DND-41 (cell line): ENCODE measurements at places on chromosomes 3 and 15.

- DNase-seq: no peak
Measured at GRCh38 chr3:53239800-53240199, 16.0 kb downstream of the TKT start.

- no peak for DNase-seq
Measured at GRCh38 chr3:141108039-141108438, 56.9 kb downstream of the SPSB4 start.

GRCh38 chr3:168888781-168889180, 774.7 kb downstream of the MECOM start:
- DNase-seq: no peak

GRCh38 chr15:32033186-32033890, 3.0 kb downstream of the CHRNA7 start:
- DNase-seq: no peak

DNA sequence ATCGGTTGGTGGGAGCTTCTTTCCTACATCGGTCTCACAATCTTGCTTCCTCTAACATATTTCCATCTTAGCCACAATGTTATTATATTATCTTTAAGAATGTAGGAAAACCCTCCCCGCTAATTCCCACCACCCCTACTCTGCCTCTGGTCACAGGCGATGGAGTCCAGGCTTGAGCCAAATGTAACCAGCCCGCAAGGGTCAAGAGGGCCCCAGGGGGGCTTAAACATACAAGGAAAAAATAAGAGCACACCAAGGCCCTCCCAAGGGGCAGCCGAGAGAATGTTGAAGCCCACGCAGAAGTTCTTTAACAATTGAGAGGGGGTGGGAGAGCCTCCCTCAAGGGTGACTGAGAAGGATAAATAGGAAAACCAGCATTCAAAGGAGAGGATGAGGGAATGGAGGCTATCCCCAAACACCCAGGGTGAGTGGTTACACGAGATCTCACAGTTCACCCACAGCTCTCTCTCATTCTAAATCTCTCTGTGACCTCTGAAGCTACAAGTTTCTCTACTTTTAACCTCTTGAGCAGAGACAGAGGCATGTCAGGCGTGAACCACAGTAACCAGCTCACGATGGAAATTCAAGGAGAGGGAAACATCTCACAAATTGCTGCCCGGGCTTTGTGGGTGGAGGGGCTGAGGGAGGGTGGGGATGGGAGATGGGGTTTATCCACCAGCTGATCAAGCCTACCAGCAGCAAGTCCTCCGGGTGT, 31.4 kb upstream of the UACA start:
- DNase-seq: no peak

- no peak for DNase-seq
Measured at GRCh38 chr3:159872374-159873109, 116.1 kb upstream of the IL12A start.

DNA sequence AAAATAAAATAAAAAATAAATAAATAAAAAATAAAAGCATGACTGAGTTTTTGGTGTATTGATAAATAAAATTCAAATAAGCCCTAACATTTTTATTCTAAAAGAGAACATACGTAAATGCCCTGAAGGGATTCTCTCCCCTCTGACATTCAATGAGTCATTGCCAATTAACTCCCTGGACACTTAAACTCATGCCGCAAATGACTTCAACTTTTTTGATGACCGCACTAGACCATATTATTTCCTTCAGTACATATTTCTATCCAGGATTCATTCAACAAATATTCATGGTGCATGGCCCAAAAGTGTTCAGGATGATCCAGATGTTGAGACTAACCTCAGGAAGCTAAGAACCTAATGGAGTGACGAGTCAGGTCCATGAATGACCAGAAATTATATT, 195.9 kb upstream of the LRRN1 start:
- no peak for DNase-seq

GRCh38 chr3:139675327-139675726, 2.4 kb downstream of the NMNAT3 start:
- DNase-seq: no peak

DNA sequence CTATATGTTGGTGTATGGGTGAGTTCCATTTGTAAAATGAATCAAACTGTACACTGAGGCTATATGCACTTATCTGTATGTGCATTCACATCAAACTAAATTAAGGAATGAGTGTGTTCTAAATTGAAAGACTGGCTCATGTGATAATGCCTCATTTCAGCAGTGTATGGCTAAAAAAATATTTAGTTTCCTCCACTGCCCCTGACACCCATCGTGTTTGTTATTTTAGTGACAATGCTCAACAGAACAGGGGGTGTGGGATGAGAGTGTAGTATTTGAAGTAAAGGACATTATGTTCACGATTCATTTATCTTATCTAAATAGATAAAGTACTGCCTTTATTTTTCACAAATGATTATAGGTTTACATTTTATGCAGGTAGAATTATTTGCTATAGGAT, 301.1 kb upstream of the ARPP21 start:
- no peak for DNase-seq

DNA sequence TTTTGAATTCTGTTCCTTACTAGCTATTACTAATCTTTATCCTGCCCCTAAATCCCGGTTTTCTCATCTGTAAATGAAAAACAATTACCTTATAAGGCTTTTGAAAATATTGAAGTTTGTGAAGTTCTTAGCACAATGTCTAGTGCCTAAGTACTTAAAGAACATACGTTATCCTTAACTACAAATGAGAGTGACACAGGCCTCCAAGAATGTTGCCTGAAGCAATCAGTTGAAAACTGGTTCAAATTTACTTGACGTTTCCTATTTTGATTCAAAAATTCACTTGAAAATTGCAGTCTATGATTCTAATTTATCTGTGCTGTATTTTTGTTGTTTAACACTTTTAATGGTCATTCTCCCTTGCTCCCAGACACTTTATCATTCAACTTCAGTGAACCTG, 3.2 kb downstream of the SENP7 start:
- no peak for DNase-seq

- no peak for DNase-seq
Measured at GRCh38 chr3:39254806-39255449, 24.9 kb downstream of the CX3CR1 start.

GRCh38 chr15:22978691-22979237, 1.4 kb downstream of the CYFIP1 start:
- no peak for DNase-seq

GRCh38 chr15:56320316-56320715, 44.9 kb upstream of the TEX9 start:
- DNase-seq: no peak

- no peak for DNase-seq
Measured at GRCh38 chr15:81295486-81296121, 28.3 kb downstream of the STARD5 start.

DNA sequence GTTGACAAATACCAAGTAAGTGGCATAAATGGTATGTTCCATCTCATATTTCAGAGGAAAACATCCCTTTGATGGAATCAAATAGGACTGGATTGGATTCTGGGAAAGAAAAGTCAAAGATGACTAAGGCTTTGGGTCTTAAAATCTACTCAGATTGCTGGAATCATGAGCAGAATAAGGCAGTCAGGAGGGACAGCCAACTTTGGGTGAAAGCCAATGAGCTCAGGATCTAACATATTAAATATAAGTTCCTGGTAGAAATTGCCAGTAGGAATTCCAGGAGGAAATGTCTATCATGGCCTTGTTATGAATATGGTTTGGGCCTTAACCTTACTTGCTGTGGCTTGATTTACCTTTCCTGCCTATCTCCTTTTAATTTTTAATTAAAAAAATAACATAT, 55.3 kb downstream of the ISL2 start:
- no peak for DNase-seq

- DNase-seq: no peak
Measured at GRCh38 chr3:62421207-62421606, 47.9 kb upstream of the FEZF2 start.
